ENCODE measurements at places on chromosomes 7 and 10. TPM values are rescaled to one million over a fixed set of nuclear protein-coding genes. Genes with fewer than 3 reads are reported as not detected.

DNA sequence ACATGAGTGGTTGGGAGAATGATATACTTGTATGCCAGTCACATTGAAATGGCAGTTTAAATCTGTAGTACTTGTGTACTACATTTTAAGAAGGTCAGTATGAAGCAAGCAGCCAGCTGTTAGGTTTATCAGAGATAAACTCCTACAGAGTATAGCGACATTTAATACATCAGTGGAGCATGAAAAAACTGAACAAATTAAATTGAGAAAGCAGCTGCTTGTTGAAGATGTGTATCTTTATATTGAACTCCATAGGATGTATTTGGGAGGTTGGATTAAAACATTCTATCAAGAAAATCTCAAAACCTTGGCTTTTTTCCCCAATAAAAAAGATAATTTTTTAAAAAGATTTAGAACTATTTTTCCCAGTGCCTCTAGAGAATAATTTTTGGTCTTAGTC, 47.8 kb downstream of the PHF14 start:
- DNase-seq: no peak

DNA sequence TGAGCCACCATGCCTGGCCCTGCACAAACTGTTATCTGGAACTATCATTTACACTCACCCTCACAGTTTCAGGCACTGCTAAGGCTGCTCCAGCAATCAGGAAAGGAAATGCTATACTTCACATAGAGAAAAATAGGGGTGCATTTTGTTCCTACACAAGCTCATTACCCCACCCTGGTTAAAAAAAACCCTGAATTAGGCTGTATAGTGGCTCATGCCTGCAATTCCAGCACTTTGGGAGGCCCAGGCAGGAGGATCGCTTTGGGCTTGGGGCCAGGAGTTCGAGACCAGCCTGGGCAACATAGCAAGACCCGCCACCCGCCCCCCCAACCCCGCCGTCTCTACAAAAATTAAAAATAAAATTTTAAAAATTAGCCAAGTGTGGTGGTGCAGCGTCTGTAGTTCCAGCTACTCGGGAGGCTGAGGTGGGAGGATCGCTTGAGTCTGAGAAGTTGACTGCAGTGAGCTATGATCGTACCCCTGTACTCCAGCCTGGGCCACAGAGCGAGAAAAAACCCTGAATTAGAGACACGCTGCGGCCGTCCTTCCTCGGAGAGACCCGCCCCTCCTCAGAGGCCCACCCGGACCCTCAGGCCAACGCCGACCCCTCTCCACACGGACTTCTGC, 539 bp downstream of the PTCD1 start:
- no peak for DNase-seq

HMX3 gene
- total RNA-seq: not detected

DNA sequence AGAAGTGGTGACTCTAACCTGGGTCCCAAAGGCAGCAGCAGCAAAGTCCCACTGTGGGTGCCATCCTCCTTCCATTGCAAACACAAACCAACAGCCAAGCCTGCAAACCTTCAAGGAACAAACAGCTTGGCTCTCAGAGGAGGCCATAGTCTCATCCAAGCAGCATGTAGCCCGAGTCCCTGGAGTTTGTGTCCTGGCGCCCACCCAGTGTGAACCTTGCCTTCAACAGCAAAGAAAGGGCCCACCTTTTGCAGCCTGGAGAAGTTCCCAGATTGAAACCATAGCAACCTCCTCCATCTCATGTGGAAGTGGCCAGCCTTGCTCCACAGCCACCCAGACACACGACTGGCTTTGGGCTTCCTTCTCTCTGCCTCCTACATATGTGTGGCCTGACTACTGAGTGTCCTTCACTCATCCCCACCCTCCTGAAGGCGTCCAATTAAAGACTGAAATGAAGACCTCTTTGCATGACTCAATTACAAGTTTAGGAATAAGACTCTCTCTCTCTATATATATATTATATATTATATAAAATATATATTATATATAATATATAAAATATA, 106.1 kb downstream of the C10orf90 start:
- DNase-seq: no peak

GRCh38 chr7:149772241-149772955, 990 bp downstream of the ZNF467 start:
- DNase-seq: no peak

GRCh38 chr10:114304571-114305421, 65.7 kb downstream of the VWA2 start:
- DNase-seq: no peak

CCDC6 gene
- total RNA-seq: 29.1 TPM

AKR1C8 gene
- total RNA-seq: not detected

DNA sequence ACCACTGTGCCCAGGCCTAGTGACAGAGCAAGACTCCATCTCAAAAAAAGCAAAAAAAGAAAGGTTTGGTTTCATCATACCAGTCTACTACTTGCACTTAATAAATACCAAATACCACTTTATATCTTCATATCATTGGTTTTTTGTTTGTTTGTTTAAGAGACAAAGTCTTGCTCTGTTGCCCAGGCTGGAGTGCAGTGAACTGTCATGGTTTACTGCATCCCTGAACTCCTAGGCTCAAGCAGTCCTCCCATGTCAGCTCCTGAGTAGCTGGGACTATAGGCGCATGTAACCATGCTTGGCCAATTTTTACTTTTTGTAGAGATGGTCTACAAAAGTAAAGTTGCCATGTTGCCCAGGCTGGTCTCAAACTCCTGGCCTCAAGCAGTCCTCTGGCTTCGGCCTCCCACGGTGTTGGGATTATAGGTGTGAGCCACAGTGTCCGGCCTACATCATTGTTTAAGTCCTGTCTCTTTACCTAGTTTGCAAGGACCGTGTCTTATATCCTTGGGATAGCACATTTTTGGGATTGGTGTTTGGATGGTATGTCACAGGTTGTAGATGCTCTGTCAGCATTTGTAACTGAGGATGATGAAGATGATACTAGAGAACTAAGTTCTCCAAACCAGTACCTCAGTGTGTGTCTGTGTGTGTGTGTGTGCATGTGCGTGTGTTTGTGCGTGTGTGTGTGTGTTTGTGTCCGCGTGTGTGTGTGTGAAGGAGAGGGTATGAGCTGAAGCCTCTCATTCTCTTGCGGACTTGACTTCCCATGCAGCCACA, 9.3 kb downstream of the LMTK2 start:
- no peak for DNase-seq
